MCF 10A (cell line): ENCODE measurements at places on chromosomes 2 and 18. TPM values are rescaled to one million over a fixed set of nuclear protein-coding genes. Genes with fewer than 3 reads are reported as not detected.

The VWC2L gene
- not detected in 2 replicates for total RNA-seq

DNA sequence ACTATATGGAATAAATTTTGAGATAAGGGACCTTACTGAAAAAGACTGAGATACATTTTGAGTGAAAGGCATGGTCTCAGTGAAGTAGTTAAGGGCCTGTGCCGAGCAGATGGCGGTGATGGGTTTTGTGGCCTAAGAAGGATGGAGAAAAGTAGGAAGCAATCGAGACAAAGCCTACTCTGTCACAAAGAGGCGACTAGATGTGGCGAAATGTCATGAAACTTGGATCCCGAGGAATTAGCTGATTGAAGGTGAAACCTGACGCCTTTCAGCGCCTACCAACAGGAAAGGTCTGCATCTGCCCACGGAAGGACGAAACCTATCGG lies 558 bp upstream of the CEP192 start:
- H3K36me3 ChIP-seq: peaks cover 20% of the 10 kb centered on the region
- peak overlapping the region; percentile 99 for H3K4me3 ChIP-seq
- no peaks in the 10 kb centered on the region for H3K27me3 ChIP-seq
- H3K27ac ChIP-seq: peak overlapping the region; percentile 83
- no peak for DNase-seq

The PAPOLG gene
- 16.9 and 18.4 TPM in 2 replicates for total RNA-seq

- no peak overlapping the region for H3K27ac ChIP-seq
- no peak for DNase-seq
- H3K36me3 ChIP-seq: no peaks in the 10 kb centered on the region
Observed at GRCh38 chr2:180158961-180159360, 151.9 kb upstream of the CWC22 start.

DNA sequence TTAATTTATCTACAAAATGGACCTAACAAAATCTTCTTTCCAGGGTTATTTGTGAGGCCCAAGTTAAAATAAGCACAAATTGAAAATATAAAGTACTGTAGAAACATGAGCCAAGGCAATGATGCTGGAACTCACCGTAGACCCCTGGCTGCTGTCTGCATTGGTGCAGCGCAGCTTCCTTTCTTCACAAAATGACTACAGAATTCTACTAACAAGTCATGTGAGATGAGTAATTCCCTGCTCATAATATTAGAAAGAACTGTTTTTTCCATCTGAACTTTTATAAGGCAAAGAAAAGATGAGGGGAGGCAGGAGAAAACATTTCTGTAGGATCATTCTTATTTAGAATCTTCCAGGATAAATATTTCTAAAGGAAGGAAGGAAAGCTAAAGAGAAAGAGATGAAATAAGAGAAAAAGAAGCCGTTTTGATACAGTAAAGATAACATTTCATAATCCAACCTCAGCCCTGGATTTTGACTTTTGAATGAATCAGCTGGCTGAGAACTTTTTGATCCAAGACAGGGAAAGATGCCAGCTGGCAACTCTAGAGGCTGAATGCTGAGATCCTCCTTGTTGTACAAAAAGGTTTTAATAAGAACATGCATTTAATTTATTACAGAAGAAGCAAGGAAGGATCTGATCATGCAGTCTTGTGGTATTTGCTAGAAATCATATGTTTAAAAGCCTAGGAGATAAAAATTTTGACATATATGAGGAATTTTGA lies 183.9 kb upstream of the KLHL14 start:
- no peak overlapping the region for H3K27ac ChIP-seq
- peaks cover 76% of the 10 kb centered on the region for H3K27me3 ChIP-seq
- DNase-seq: peak; percentile 43
- no peaks in the 10 kb centered on the region for H3K36me3 ChIP-seq

GRCh38 chr2:46216213-46216612 lies 81.0 kb upstream of the EPAS1 start:
- DNase-seq: peak; percentile 29
- no peaks in the 10 kb centered on the region for H3K36me3 ChIP-seq
- H3K4me3 ChIP-seq: no peak overlapping the region
- no peak overlapping the region for H3K27ac ChIP-seq
- H3K27me3 ChIP-seq: no peaks in the 10 kb centered on the region

The GCG gene
- not detected in 2 replicates for total RNA-seq

DNA sequence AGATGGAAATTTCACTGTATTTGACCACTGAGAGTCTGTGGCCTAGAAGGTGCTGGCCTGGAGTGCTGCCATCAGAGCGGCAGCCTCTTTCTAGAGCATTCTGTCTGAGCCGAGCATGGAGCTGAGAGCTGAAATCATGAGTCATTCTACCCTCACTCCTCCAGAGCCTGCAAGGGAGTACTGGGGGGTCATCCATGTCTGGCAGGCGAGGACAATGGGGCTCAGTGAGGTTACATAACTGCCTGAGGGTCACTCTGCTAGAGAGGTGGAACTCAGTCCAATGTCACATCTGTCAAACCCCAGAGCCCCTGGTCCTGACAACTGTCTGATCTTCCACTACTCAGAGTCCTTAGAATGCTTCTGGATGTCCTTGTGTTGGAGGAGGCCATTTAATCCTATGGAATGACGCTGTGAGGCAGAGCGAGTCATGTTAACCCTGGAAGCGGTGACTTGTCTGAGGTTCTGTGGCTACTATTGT lies 65.3 kb downstream of the HAUS1 start:
- peak; percentile 59 for DNase-seq
- H3K4me1 ChIP-seq: peaks cover 6% of the 10 kb centered on the region
- H3K36me3 ChIP-seq: no peaks in the 10 kb centered on the region
- no peaks in the 10 kb centered on the region for H3K27me3 ChIP-seq
- no peak overlapping the region for H3K4me3 ChIP-seq
- H3K27ac ChIP-seq: no peak overlapping the region

GRCh38 chr2:136022396-136023146 lies 37.1 kb upstream of the DARS1 start:
- no peaks in the 10 kb centered on the region for H3K36me3 ChIP-seq
- H3K27me3 ChIP-seq: no peaks in the 10 kb centered on the region
- peaks cover 4% of the 10 kb centered on the region for H3K4me1 ChIP-seq
- peak; percentile 18 for DNase-seq

DNA sequence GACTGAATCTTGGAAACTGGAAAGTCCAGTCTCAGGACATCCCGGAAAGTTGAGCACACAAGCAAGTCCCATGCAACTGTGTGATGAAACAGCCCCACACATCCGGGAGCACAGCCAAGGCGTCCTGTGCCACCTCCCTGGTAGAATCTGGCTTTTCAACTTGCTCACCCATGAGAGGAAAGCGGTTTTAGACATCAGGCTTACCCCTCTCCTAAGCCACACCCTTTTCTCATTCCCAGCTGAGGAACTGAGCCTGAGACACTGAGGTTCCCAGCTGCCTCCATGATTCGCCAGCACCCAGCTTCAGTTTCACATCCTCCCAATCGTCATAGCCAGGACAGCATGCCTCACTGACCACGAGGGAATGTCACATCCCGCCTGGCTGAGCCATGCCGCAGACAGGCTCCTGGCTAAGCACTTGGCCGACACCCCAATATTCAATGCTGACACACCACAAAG lies 60.3 kb downstream of the STEAP3 start:
- no peaks in the 10 kb centered on the region for H3K27me3 ChIP-seq
- H3K27ac ChIP-seq: peak overlapping the region; percentile 87
- peaks cover 16% of the 10 kb centered on the region for H3K4me1 ChIP-seq
- peak; percentile 96 for DNase-seq
- H3K36me3 ChIP-seq: no peaks in the 10 kb centered on the region
- peak overlapping the region; percentile 63 for H3K4me3 ChIP-seq

- peaks cover 12% of the 10 kb centered on the region for H3K4me1 ChIP-seq
- no peak overlapping the region for H3K27ac ChIP-seq
- no peaks in the 10 kb centered on the region for H3K36me3 ChIP-seq
- no peak for DNase-seq
Observed at GRCh38 chr2:185441486-185442005, 297.1 kb upstream of the FSIP2 start.

DNA sequence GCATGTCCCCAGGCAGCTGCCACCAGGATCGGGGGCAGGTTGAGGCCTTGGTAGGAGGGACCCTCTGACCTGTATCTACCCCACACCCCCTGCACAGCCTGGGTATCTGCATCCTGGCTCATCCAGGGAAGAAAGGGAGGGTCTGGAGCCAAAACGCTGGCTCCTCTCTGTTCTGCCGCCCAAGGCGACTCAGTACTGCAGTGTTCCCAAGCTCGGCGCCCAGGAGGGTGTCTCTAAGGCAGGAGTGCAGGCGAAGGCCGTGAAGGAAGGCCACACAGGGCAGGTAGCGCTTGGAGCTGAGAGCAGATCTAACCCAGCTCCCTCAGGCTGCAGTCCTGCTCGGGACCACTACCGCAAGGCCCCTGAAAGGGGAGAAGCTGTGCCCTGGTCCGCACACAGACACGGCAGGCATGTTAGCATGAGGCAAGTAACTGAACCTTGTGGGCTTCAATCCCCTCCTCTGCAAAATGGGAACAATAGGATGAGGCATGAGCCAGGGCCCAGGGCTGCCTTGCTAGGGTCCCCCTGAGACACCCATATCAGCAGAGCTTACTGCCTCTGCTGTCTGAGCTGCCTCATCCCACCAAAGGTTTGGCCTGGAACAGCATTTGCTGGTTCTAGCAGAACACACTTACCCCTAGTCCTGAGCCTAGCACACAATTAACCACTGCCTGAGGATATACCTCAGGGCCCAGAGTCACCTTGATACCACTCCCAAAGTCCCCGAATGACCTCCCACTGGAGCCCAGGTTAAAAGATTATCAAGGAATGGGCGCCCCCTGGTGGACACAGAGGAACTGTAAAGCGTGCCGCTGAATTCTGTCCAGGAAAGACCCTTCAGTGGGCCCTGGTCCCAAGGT lies 6.5 kb downstream of the PTMA start:
- H3K27ac ChIP-seq: peak overlapping the region; percentile 49
- H3K4me1 ChIP-seq: peaks cover 31% of the 10 kb centered on the region
- H3K36me3 ChIP-seq: peaks cover 43% of the 10 kb centered on the region
- DNase-seq: peak; percentile 81

- peaks cover 6% of the 10 kb centered on the region for H3K27me3 ChIP-seq
- no peaks in the 10 kb centered on the region for H3K4me1 ChIP-seq
- no peak for DNase-seq
- H3K36me3 ChIP-seq: no peaks in the 10 kb centered on the region
Observed at GRCh38 chr2:10700078-10700803, 10.5 kb upstream of the NOL10 start.

DNA sequence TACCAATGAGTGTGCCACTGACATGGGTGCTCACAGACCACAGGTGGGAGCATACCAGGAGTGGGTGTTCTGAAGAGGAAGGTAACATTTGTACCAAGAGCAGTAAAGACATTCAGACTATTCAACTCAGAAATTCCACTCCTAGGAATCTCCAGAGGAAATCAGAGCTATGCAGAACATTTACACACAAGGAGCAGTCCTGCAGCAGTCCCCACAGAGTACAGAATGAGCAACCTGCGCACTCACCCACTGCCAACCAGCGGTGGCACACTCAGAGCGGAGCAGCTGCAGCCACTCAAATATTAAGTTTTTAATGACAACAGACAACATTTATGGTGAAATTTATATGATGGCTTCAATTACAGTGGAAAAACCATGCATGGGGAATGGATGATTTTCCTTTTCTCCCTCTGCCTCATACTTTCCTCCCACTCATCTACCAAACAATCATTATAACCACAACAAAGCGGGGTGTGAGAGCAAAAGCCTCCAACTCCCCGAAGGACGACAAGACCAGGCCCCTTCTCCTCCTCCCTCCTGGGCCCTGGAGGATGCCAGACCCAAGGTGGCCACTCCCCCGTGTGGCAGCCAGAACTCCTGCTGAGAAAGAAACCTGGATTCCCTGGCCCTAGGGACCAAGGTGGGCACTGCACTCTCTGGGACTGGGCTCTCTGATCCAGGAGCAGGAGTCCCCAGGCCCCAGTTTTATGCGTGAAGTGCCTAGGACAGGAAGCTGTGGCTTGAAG lies 5.4 kb downstream of the HS6ST1 start:
- H3K27ac ChIP-seq: no peak overlapping the region
- peaks cover 18% of the 10 kb centered on the region for H3K4me1 ChIP-seq
- peak; percentile 57 for DNase-seq
- no peak overlapping the region for H3K4me3 ChIP-seq
- H3K36me3 ChIP-seq: peaks cover 6% of the 10 kb centered on the region

- peak overlapping the region; percentile 64 for H3K4me3 ChIP-seq
- peak overlapping the region; percentile 86 for H3K27ac ChIP-seq
- no peaks in the 10 kb centered on the region for H3K27me3 ChIP-seq
- peaks cover 64% of the 10 kb centered on the region for H3K36me3 ChIP-seq
- DNase-seq: peak; percentile 92
Observed at GRCh38 chr2:219249203-219249980, 3.7 kb upstream of the TUBA4B start.

The ACOXL gene
- total RNA-seq: not detected in 2 replicates

- H3K27ac ChIP-seq: peak overlapping the region; percentile 79
- no peaks in the 10 kb centered on the region for H3K36me3 ChIP-seq
- H3K4me3 ChIP-seq: no peak overlapping the region
- H3K4me1 ChIP-seq: peaks cover 23% of the 10 kb centered on the region
Observed at GRCh38 chr2:12325806-12326205, 390.9 kb upstream of the TRIB2 start.

DNA sequence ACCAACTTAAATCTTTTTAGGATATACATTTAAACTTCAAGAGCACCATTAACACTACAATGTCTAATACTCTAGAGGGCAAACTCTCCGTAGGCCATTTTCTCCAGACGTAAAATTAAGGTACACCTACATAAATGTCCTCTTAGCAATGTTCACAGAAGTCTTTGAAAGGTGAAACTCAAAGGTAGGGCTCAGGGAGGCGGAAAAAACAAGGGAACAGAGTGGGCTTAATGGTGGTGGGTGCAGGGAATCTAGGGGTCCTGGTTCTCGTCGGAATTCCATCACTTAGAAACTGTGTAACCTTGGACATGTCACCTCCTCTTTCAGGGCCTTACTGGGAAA lies 668 bp downstream of the NFU1 start:
- peak overlapping the region; percentile 81 for H3K4me3 ChIP-seq
- H3K27ac ChIP-seq: peak overlapping the region; percentile 99
- H3K27me3 ChIP-seq: no peaks in the 10 kb centered on the region
- peaks cover 13% of the 10 kb centered on the region for H3K4me1 ChIP-seq
- H3K36me3 ChIP-seq: peaks cover 9% of the 10 kb centered on the region

The ACMSD gene
- total RNA-seq: not detected in 2 replicates

DNA sequence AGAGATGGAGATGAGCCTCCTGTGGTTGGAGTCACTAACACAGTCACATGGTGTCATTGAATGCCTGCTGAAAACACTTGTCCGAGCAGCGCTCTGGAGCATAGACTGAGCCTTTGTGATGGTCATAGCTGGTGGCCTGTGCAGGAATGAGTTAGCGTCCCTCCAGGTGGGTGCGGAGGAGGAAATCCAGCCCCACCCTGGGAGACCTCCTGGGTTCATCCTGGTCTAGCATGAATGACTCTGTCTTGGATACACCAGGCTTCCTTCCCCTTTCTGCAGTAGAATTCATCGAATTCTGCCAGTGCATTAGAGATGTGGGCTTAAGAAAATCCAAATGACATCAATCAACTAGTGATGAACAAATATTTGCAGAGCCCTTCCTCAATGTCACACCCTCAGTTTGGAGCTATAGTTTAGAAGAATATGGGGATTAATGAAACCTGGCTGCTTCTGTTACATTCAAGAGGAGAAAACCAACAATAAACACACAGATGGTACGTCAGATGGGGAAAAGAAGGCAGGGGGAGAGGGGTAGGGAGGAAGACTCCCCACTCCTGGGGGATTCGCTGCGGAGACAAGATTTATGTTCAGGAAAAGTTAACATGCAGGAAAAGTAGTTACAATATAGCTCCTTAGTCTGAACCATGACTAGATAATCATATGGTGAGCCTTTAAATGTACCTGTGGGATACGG lies 136.7 kb downstream of the DDX1 start:
- H3K27ac ChIP-seq: no peak overlapping the region
- H3K27me3 ChIP-seq: peaks cover 99% of the 10 kb centered on the region
- no peak overlapping the region for H3K4me3 ChIP-seq
- H3K36me3 ChIP-seq: no peaks in the 10 kb centered on the region
- H3K4me1 ChIP-seq: peaks cover 23% of the 10 kb centered on the region

The ALLC gene
- not detected in 2 replicates for total RNA-seq

GRCh38 chr2:2860589-2861300 lies 516.9 kb downstream of the EIPR1 start:
- no peaks in the 10 kb centered on the region for H3K27me3 ChIP-seq
- no peak overlapping the region for H3K4me3 ChIP-seq
